Articular chondrocyte of knee joint (primary cell): ENCODE measurements at places on chromosomes 11 and 22. TPM values are rescaled to one million over a fixed set of nuclear protein-coding genes. Genes with fewer than 3 reads are reported as not detected.

TEX54 gene
- total RNA-seq = not detected in 2 replicates

OR10V1 gene
- total RNA-seq = not detected in 2 replicates

PHF21B gene
- total RNA-seq = not detected in 2 replicates

GSTT2 gene
- total RNA-seq = 0.78 TPM in 1 of 2 replicates, not detected in the other

MFRP gene
- 0.11 TPM in 1 of 2 replicates, not detected in the other for total RNA-seq

MYRF gene
- total RNA-seq = under 0.01 and 0.22 TPM in 2 replicates

MPZL3 gene
- total RNA-seq = 3.0 and 6.9 TPM in 2 replicates

SLC29A2 gene
- 0.11 and 0.13 TPM in 2 replicates for total RNA-seq

TRIM68 gene
- 12.3 and 13.1 TPM in 2 replicates for total RNA-seq

SLC6A5 gene
- total RNA-seq = not detected in 2 replicates

SCN4B gene
- total RNA-seq = 0.32 and 0.52 TPM in 2 replicates

ZNF70 gene
- 6.3 and 7.1 TPM in 2 replicates for total RNA-seq
